ENCODE measurements at places on chromosomes 11 and 22.

GRCh38 chr11:15158351-15159015 is 43.8 kb downstream of the INSC start:
- DNase-seq, result peak; percentile 58

DNA sequence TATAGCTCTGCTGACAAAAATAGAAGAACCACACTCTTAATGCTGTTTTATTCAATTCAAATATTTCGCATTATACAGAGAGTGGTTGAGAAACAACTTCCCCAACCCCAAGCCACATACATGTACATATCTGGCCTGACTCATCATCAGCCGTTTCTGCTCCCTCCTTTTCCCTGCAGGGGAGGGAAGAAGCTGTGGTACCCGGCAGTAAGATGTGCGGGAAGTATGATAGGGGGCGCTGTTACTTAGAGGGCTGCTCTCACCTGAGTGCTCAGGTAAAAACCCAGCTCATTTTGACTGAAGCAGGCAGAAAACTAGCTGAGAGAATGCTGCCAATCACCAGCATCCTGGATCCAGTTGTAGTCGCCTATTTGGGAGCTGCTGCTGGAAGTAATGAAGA is 85.5 kb downstream of the NELL1 start:
- DNase-seq, result no peak

DNA sequence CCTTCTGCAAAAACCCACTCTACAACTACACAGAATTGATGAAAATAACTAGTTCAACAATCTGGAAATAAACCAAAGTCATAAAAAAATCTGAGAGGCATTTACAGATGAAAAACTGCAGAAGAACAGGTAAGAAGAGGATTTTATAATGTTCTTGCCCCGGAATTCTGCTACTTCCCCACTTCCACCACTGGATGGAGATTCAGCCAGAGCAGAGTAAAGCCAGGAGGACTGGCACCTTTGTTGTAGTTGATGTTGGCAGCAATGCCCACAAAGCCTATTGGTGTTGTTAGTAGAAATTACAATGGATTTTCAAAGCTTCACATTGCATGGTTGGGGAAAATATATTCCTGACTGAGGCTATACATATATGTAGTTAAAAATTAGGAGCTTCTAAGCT is 640.2 kb downstream of the LRRC4C start:
- DNase-seq, result no peak

DNA sequence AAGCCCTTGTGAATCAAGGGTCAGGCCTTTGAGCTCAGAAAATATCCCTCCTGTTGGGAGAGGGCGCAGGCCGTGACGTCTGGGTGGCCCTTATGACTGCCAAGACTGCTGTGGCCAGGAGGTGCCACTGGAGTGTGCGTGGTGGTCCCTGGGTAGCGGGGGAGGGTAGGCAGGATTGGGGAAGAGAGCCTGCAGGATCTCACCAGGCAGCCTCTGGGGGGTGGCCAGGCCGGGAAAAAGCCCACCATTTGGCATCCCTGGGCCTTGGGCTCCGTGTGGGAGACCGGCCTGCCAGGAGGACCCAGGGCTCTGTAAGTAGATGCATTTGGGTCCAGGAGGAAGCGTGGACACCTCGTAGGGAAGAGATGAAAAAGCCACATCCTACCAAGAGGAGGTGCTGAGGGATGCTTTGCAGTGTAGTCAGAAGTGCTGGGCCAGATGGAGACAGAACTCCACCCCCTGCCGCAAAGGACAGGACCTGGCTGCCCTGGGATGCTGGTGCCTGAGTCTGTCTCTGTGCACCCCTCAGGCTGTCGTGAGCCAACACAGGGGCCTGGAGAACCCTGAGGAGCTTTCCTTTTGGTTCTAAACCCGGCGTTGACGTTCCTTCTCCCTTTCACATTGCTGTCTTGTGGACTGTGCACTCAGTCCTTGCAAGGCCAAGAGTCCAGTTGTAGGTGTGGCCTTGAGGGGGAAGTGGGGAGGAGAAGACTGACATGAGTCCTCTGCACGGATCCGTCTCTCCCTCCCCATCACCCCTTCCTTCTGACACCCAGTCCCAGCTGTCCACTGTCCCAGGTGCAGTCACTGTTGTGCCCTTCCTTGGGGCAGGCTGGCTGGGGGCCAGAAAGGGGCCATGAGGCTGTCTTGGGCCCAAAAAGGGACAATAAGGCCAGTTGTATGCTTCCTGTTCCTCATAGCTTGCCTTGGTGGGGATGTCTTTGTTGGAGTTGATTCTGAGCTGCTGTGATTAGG is 12.7 kb upstream of the MIEF1 start:
- DNase-seq, result no peak

DNA sequence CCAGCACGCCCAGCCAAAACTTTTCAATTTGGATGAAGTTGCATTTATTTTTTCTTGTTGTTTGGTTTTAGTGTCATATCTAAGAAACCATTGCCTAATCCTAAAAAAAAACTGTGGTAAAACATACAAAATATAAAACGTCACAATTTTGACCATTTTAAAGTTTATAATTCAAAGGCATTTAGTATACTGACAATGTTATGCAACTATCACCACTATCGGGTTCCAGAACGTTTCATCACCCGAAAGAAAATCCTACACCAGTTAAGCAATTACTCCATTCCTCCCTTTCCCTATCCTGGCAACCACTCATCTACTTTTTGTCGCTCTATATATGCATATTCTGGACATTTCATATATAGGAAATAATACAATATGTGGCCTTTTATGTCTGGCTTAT is 30.5 kb upstream of the PHOX2A start:
- DNase-seq, result no peak

DNA sequence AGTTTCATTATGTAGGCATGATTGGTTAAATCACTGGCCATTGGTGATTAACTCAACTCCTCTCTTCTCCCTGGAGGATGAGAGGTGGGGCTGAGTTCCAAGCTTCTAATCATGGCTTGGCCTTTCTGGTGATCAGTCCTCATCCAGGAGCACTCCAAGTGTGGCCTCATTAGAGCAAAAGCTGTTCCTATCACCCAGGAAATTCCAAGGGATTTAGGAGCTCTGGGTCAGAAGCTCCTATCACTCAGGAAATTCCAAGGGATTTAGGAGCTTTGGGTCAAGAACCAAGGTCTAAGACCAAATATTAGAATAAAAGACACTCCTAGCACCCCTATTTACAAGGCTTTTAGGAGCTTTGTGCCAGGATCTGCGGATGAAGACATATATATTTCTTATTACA is 168.0 kb upstream of the BDNF start:
- no peak for DNase-seq

DNA sequence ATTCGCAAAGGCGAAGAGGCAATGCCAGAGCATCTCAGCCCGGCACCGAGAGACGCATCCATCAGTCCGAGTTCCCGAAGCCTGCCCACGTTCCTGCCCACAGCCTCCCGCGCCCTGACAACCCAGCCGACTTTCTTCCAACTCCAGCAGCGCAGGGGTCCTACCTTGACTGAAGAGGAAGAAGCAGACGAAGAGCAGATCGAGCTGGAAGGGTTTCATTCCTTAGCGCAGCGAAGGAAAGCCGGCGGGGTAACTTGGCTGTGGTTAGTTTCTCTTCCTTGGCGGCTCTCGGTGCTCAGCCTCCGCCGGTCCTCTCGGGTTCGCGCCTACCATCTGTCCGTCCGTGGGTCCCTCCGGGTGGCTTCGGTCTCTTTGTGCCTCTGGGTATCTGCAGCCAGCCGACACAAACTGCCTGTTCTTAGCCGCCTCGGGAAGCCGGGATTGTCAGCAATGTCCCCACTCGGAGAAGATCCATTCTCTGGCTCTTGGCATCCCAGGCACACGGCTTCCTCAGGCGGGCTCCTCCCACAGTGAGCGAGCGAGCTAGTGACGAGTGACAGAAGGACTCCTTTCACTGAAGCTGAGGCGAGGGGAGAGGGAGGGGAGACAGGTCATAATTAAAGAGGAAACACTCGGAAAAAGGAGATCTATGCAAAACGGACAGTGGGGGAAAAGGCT is at the start of gene KIRREL3:
TSS of gene KIRREL3 (minus strand) at position 480 of the 678 bp plus-strand sequence.
- DNase-seq, result no peak
